ENCODE measurements at places on chromosomes 7 and 10.

DNA sequence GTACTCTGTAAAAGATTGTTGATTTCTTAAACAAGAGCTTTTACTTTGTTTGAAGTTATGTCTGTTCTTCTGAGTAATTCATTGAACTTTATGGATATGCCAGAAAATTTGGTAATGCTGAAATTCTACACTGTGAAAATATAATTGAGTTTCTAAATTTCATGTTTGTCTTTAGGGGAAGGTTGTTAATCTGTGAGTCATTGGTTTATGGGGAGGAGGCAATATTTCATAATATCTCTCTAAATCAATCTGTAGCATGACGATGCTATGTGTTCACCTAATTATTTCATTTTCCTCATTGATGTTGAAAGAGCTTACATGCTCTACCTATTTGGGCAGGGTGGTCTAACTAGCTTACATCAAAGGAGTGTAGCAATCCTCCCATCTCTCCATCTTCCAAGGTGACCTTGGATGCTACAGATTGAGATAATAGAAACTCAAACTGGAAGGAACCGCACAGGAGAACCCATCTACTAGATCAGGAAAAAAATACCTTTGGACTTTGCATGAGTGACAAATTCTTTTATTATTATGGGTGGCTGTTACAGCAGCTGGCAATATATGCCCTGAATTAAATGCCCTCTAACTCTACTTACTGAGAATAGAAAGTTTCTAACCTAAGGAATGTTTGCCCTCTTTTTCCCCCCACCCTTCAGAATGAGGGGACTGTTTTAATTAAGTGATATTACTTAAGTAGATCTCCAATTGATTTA, 8.4 kb upstream of the SNX13 start:
- DNase-seq: no peak

- no peak for DNase-seq
Measured at GRCh38 chr10:42997849-42998165, 79.1 kb upstream of the RET start.

DNA sequence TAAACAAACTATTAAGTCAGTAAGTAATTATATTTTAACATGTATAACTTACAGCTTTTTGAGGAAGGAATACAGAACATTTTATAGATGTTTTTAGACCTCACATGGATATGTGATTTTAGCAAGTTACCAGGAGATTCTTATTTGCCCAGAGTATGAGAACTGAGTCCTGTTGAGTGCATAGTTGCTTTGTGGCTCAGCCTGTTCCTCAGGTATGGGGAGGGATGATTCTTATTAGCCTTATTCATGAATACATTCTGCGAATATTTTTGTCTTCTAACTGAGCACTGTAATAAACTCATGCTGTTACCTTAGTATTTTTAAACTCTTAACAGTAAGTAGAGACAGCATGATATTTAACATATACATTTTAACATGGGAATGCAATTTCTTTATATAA, 17.9 kb downstream of the BTAF1 start:
- no peak for DNase-seq

DNA sequence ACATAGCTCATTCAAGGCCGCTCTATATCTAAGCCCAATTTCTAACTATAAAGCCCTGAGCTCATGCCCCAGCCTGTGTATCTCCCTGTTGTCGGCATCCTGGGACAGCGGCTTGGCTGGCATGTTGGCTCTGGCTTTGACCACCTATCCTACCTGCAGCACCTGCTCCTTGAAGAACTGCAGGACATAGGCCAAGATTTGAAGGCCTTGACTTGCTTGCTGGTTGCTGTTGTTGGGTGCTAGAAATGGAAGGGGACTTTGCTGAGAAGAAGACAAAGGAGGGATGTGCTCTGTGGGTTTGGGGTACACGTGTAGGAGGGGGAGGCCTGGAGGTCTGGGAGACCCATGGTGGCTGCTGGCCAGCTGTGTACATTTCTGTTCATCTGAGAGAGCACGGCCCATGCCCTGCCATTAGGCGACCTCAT, 11.1 kb downstream of the PNLIPRP2 start:
- no peak for DNase-seq

DNA sequence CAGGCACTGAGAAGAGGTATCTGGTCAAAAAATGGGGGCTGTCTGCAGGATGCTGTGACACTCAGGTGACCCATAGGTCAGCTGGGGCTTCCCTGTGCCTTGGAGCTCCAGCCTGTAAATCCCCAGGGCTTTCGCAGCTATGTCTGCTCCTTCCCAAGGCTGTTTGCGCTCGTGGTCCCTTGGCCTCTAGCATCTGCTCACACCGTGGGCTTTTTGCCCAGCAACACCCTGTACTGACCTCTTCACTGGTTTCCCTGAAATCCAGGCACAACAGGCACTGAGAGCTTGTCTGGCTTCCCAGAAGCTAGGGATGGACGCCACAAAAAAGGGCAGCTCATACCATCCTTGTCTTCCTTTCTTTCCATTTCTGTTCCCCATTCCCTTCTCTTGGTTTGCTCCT, 280.3 kb upstream of the HABP2 start:
- no peak for DNase-seq

DNA sequence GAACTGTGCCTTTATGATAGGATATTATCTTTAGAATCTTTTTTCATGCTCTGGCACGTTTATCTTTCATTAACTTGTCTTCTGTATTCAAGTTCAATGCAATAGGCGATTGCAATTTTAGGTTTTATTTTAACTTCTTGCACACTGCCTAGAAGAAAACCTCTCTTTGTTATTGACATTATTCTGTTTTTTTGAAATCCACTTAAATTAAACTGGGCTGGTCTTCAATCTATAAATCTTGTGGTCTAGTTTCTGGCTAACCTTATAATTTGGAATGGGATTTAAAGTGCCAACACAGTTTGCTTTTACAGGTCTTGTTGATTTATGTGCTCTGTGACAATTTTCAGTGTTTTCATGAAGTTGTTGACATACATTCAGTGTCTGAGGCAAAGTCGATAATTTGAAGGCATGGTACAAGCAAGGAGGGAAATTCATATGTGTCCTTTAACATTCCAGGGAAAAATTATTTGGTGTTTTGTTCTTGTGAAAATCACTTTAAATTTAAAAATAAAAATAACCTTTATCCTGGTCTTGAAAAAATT, 240.9 kb downstream of the KIAA1217 start:
- DNase-seq: no peak

GRCh38 chr7:108076156-108076555, 54.0 kb downstream of the LAMB4 start:
- no peak for DNase-seq

DNA sequence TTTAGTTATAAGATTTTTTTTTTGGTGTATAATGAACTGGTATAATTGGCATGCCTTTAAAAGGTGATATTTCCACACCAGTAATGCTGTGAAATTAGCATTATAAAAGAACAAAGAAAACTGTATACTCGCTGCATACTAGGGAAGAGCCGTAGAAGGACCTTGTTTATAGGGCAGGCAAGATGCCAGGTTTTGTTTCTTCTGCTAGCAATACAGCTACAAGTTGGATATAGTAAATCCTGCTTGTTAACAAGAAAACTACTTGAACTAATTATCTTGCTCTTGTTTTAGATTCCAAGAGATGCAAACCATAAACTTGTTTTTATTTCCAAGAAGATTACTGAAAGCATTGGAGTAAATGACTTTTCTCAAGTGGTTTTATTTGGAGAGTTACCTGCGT, 1.9 kb downstream of the DNAH11 start:
- no peak for DNase-seq

DNA sequence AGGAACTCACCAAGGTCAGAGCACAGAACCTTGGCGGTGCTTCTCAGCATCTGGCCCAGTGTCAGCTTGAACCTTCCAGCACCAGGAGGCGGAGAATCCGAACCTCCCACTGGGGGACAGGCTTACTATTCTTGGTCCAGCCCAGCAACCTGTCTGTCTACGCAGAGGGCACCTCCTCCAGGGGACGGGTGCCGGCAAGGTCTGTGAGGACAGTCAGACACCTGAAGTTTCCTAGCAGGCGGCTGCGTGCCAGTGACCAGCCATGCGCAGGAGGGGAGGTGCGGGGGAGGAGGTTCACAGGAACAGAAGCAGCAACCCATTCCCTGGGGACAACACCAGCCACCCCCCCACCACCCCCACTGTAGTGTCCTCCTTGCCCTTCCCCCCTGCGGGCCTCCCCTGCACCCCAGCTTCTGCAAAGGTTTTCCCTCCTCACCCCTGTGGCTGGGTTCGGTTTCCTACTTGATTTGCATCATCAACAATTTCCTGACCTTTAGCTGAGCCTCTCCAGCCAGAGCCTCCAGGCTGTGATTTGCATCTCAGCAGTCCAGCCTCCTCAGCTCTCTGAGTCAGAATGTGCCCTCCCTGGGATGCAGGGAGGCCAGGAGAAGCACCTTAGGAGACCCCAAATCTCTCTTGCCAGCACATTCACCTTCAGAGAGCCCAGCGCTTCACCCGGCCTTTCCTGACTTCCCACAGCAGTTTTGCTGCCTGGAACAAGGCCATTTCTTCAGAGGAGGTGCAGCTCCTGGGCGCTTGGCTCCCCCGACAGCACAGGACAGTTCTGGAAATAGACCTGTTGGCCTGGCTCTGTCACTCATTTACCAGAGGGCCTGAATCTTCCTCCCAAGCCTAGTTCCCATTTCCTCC, 107.5 kb upstream of the NPS start:
- DNase-seq: no peak

- DNase-seq: no peak
Measured at GRCh38 chr7:117158941-117159697, 163.7 kb downstream of the WNT2 start.

DNA sequence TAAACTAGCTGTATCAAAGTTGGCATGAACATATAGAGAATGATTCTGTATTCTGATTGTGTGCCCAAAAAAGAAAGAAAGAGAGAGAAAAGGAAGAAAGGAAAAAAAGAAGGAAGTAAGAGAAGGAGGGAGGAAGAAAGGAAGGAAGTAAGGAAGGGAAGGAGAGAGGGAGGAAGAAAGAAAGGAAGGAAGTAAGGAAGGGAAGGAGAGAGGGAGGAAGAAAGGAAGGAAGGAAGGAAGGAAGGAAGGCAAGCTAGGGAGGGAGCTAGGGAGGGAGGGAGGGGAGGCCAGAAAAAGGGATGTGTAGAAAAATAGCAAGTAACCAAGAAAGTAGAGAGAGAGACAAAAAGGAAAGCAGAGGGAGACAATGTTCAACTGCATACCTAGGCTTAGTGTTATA, 60.7 kb upstream of the TARP start:
- DNase-seq: no peak

- DNase-seq: no peak
Measured at GRCh38 chr7:116911801-116912200, 41.5 kb upstream of the ST7 start.

- no peak for DNase-seq
Measured at GRCh38 chr10:26525586-26525985, 87.4 kb downstream of the APBB1IP start.

DNA sequence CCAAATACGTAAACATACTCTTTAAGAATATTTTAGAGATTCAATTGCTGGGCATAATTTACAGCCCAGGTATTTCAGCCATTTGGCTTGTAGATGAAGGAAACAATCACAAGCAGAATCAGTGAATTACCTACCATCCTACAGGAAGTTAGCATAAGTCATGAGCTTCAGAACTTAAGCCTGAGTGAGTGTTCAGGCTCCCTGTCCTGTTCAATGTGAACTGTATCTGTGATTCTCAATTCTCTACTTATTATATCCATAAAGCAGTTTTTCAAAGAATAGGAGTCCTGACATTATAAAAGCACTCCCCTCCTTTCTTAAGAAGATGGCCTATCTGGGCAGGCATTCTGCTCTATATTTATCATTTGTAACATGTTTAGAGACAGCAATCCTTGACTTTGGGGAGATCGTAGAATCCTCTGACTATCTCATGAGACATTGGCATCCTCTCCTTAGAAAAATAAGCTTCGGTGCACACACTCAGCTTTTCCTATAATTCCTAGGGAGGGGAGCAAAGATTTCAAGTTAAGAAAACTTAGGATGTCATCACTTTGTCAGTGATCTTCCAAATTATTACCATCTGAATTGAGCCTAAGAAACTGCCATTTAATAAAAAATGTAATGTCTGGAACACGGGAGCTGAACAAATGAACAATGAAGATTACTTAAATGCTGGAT, 645.2 kb upstream of the IGFBP3 start:
- DNase-seq: no peak

DNA sequence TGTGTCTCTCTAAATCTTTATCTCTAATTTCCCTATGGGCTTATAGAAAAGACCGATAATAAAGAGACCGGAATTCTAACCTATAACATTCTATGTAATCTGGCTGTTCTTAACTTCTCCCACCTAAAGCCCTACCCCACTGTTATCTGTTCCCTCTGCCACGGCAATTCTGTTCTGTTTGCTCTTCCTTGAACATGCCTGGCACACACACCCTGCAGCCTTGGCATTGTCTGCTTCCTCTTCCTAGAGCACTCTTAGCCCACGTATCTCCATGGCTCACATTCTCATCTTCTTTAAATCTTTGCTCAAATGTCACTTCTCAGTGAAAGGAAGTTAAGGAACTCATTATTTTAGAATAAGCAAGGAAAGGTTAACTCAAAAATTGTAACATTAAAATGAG, 309.2 kb downstream of the GPR158 start:
- DNase-seq: no peak

GRCh38 chr10:3702569-3702968, 82.4 kb downstream of the KLF6 start:
- no peak for DNase-seq

- DNase-seq: peak; percentile 21
Measured at GRCh38 chr10:30639946-30640786, 10.6 kb upstream of the LYZL2 start.

DNA sequence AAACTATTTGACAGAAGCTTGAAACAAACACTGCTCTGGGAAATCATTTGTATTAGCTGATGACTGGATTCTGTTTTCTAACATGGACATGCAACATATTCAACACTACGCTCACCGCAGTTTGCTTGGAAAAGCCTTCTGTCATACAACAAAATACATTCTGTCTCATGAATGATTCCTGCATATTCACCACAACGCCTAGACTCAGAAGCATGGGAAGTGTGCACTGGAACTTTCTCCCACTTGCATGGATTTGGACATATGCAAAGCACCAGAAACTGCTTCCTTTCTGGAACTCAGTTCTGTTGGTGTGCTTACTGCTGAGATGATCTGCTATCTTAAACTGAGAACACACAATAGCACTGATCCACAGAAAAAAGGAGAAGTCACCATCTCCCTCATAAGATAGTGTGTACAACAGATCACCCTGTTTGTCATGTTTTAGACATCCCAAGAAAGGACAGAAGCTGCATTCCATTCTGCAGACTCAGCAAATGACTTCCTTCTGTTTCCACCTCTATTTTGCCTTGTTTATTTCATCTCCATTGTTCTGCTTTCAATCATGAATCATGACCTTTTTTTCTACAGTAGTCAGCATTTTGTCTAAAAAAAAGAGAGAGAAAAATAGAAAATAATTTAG, 115.8 kb downstream of the HTR7 start:
- DNase-seq: no peak

GRCh38 chr10:114631090-114631665, 26.9 kb downstream of the ABLIM1 start:
- peak; percentile 9 for DNase-seq

GRCh38 chr10:33521062-33521461, 186.6 kb upstream of the NRP1 start:
- DNase-seq: no peak

- no peak for DNase-seq
Measured at GRCh38 chr7:19121977-19122588, 4.6 kb upstream of the TWIST1 start.

All from GM06990 (cell line).